ENCODE measurements at places on chromosomes 6 and 20.

- H3K36me3 ChIP-seq: no peaks in the 10 kb centered on the region
- no peak for DNase-seq
- H3K4me3 ChIP-seq: no peak overlapping the region
- H3K27me3 ChIP-seq: no peaks in the 10 kb centered on the region
Measured at GRCh38 chr20:8344106-8344505, 212.0 kb downstream of the PLCB1 start.

DNA sequence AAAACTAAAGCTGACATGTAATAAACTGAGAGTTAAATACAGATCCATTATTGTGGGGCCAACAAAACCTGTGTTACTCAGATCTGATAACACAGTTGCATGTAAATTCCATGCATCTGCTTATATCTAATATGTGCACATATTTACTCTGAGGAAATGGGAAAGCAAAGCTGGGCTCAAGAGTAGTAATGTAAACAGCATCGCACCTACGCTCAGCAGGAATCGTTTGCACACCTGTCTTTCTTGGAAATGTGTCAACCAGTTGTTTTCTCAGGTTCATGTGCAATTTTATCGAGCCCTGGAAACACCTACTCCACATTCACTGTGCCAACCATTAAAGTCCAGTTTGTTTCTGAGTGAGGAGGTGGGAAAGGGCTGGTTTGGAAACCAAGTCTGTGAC lies 80.3 kb upstream of the CNKSR3 start:
- no peaks in the 10 kb centered on the region for H3K27me3 ChIP-seq
- no peaks in the 10 kb centered on the region for H3K4me1 ChIP-seq
- DNase-seq: no peak

- no peak overlapping the region for H3K4me3 ChIP-seq
- H3K27me3 ChIP-seq: peaks cover 43% of the 10 kb centered on the region
- H3K4me1 ChIP-seq: peaks cover 2% of the 10 kb centered on the region
- H3K36me3 ChIP-seq: no peaks in the 10 kb centered on the region
Measured at GRCh38 chr20:57605878-57606277, 14.3 kb downstream of the ZBP1 start.

- no peaks in the 10 kb centered on the region for H3K36me3 ChIP-seq
- DNase-seq: no peak
- no peaks in the 10 kb centered on the region for H3K27me3 ChIP-seq
- H3K4me3 ChIP-seq: no peak overlapping the region
- H3K4me1 ChIP-seq: peaks cover 4% of the 10 kb centered on the region
Measured at GRCh38 chr6:121503589-121503991, 68.1 kb downstream of the GJA1 start.

DNA sequence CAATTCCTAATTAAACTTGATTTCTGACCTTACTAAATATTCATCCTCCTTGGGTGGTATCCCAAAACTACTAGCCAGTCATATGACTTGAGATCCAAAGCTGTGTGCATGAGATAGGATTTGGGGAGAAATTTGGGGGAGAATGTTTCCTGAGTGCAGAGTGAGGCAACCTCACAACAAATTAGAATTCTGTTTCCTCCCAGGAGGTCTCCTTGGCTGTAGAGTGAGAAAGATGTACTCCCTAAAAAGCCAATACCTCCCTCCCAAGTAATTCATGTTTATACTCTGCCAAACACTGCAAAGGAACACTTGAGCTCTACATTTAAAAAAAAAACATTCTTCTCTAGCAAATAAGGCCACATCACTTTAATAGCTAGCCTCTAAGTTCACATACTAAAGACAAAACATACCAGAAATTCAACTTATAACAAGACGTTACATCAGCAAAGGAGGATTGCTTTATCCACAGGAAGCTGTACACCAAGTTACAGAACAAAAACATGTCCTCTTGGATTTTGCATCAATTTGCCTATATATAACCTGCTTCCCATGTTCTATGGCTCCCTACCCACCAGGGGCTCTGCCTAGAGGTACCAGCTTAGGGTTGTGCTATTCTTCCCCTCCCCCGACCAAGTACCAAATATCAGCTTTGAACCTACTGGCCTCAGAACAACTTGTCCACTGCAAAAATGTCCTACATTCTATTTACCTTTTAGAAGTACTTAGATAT lies 15.4 kb upstream of the TMEM30A start:
- peaks cover 3% of the 10 kb centered on the region for H3K4me1 ChIP-seq
- no peak overlapping the region for H3K4me3 ChIP-seq
- no peak overlapping the region for H3K27ac ChIP-seq
- no peaks in the 10 kb centered on the region for H3K27me3 ChIP-seq
- DNase-seq: no peak
- H3K36me3 ChIP-seq: no peaks in the 10 kb centered on the region

- no peaks in the 10 kb centered on the region for H3K27me3 ChIP-seq
- peak; percentile 30 for DNase-seq
- peaks cover 2% of the 10 kb centered on the region for H3K36me3 ChIP-seq
- peak within 1 kb of the TSS; percentile 56 for H3K27ac ChIP-seq
- peaks cover 16% of the 10 kb centered on the region for H3K4me1 ChIP-seq
- H3K4me3 ChIP-seq: peak within 1 kb of the TSS; percentile 91
Measured at GRCh38 chr6:41545703-41546474, at the start of gene FOXP4. FOXP4 (plus strand) TSS chr6:41546381; CDS start chr6:41565761, 19,380 bp downstream.

DNA sequence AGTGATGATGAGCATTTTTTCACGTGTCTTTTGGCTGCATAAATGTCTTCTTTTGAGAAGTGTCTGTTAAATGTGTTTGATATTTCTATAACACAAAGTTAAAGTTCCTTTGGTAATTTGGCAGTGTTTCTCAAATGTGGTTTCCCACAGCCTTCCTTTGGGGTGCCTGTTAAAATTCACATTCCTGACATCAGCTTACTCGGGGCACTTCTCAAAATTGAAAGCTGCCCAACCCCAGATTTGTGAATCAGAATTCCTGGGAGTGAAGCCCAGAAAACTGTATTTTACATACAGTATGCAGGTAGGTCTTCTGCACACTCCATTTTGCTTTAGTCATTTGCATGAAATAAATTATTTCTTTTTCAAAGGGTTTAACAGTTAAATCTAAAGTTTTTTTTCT lies 207.9 kb downstream of the GMPR start:
- no peak for DNase-seq
- H3K27me3 ChIP-seq: no peaks in the 10 kb centered on the region
- H3K4me3 ChIP-seq: no peak overlapping the region
- H3K27ac ChIP-seq: no peak overlapping the region

GRCh38 chr6:149078211-149078782 lies 239.2 kb upstream of the TAB2 start:
- no peak for DNase-seq
- peaks cover 13% of the 10 kb centered on the region for H3K4me1 ChIP-seq
- H3K36me3 ChIP-seq: no peaks in the 10 kb centered on the region
- no peak overlapping the region for H3K4me3 ChIP-seq
- no peak overlapping the region for H3K27ac ChIP-seq

GRCh38 chr20:43721429-43722152 lies 5.2 kb downstream of the GTSF1L start:
- peaks cover 3% of the 10 kb centered on the region for H3K27me3 ChIP-seq
- peaks cover 12% of the 10 kb centered on the region for H3K4me1 ChIP-seq
- H3K36me3 ChIP-seq: no peaks in the 10 kb centered on the region

DNA sequence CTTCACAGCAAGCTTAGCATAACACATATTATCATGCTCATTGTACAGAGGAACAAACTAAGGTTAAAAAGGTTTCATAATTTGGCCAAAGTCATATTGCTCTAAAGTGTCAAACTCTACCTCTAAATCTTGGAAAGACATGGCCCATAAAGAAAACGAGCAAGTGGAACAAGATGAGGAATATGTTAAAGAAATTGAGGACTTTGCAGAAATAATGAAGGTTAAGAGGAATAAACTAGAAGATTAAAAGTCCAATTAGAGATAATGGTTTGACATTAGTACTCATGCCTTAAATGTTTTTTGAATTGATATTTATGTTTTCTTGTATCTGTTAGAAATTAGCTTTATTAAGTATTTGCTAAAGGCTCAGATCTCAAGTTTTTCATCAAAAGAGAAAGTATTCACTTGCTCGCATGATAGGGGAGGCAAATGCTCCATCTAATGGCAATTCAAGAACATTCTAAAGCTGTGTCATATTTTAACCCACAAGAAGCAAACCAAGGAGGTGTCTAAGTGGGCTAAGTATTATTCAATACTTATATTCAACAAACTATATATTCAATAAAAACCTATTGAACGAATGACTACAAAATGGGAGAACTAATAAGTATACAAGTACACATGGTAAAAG lies 192.9 kb upstream of the SPTLC3 start:
- H3K4me3 ChIP-seq: no peak overlapping the region
- H3K4me1 ChIP-seq: no peaks in the 10 kb centered on the region
- no peaks in the 10 kb centered on the region for H3K27me3 ChIP-seq
- H3K27ac ChIP-seq: no peak overlapping the region
- no peaks in the 10 kb centered on the region for H3K36me3 ChIP-seq

DNA sequence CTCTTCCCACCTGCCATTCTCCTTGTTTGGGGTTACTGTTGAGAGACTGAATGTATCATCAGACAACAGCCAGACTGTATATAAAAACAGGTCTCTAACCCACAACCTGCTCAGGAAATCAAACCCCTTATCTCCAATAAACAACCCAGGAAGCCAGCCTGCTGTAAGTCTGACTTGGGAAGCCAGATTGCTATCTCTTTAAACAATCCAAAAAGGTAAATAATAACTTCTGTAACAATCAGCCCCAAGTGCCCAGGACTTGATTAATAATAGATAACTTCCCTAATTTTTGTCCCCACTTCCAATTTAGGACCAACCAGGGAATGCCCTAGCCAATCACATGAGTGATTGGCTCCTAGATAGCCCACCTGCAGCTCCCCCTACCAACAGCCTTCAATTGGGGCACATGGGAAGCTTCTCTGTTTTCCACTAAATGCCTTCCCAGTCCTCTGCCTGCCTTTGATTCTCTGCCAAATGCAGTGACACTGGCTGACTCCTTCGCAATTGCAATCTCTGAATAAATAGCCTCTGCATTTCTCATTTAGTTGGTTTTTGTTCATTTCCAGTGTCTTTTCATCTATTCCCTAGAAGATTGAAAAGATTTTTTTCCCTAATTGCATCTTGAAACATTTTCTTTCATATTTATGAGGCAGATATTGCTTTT lies 117.1 kb upstream of the TAB2 start:
- no peaks in the 10 kb centered on the region for H3K4me1 ChIP-seq
- no peaks in the 10 kb centered on the region for H3K27me3 ChIP-seq
- DNase-seq: no peak
- no peak overlapping the region for H3K4me3 ChIP-seq
- H3K27ac ChIP-seq: no peak overlapping the region

GRCh38 chr20:35690265-35690664 lies 8.9 kb downstream of the NFS1 start:
- H3K27ac ChIP-seq: no peak overlapping the region
- DNase-seq: no peak
- no peaks in the 10 kb centered on the region for H3K27me3 ChIP-seq
- H3K36me3 ChIP-seq: peaks cover 11% of the 10 kb centered on the region
- H3K4me3 ChIP-seq: no peak overlapping the region

DNA sequence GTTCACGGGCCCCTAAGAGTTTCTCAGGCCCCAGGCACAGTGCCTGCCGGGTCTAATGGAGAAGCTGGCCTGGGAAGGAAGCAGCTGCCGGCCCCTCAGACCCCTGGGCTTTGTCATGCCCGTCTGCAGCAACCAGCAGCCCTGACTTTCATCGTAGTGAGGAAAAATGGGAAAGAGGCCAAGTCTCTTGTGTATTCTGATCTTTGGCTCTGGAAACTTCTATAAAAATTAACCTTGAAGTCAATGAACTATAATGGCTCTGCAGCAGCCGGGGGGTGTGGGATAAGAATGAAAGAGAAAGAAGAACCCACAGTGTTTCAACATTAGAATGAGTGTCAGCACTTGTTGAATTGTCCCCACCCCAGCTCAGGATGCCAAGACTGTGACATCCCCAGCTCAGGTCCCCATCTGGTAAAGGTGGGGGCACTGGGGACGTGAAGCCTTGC lies 12.9 kb downstream of the TGM2 start:
- no peaks in the 10 kb centered on the region for H3K4me1 ChIP-seq
- no peak for DNase-seq
- H3K27me3 ChIP-seq: no peaks in the 10 kb centered on the region
- no peak overlapping the region for H3K4me3 ChIP-seq

DNA sequence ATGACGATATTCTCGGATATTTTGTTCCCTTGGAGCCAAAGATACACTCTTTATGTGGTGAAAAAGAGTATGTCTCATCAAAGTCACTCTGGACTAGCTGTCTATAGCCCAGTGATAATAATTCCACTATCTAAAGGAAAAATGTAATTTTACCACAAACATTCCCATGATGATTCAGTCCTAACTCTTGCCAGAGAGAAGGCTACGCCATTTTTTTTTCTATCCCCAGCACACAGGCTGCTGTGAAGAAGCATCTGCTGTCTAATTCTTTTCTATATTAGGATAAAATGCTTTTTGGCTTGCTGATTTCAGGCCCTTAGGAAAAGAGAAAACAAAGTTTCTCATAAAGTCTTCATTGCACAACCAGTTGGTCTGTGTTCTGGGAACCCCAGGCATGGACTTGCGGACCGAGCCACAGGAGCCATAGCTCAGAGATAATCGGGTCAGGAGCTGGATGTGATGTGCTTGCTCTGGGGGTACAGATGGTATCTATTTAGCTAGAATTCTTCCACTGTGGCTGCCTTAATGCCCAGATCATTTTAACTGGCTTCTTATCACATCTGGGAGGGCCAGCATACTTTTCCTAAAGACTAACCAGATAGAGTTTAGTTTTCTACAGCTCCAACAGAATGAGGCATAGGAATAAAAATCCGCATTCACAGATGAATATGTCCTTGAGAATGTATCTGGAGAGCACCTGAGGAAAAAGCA lies 683.7 kb upstream of the ID4 start:
- no peak for DNase-seq
- no peak overlapping the region for H3K4me3 ChIP-seq
- no peaks in the 10 kb centered on the region for H3K27me3 ChIP-seq
- H3K4me1 ChIP-seq: no peaks in the 10 kb centered on the region
- no peaks in the 10 kb centered on the region for H3K36me3 ChIP-seq

DNA sequence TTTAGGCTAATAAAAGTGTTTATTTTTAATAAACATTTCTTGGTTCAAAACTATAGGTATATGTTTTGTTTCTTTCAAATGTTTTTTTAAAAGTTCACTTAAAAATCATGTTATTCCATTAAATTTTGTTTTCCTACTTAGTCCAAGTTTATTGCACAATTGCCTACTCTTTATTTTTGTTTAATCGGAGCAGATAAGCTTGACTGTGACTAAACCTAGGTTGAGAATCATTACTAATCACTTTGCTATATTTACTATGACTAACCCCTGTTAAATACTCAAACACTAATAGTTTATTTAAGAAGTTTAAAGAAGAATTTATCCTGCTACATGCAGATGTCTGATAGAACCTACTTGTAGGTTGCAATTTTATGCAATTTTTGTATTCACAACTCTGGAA lies 18.8 kb downstream of the MAP3K4 start:
- H3K36me3 ChIP-seq: no peaks in the 10 kb centered on the region
- H3K4me3 ChIP-seq: no peak overlapping the region
- peaks cover 5% of the 10 kb centered on the region for H3K4me1 ChIP-seq
- no peak overlapping the region for H3K27ac ChIP-seq
- no peaks in the 10 kb centered on the region for H3K27me3 ChIP-seq
- no peak for DNase-seq

DNA sequence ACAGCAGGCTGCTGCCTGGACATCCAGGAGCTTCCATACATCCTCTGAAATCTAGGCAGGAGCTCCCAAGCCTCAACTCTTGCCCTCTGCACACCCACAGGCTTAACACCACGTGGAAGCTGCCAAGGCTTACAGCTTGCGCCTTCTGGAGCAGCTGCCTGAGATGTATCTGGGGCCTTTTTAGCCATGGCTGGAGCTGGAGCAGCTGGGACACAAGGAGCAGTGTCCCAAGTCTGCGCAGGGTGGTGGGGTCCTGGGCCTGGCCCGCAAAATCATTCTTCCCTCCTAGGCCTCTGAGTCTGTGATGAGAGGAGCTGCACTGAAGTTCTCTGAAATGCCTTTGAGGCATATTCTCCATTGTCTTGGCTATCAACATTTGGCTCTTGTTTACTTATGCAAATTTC lies 255.0 kb downstream of the DLL1 start:
- H3K4me3 ChIP-seq: no peak overlapping the region
- peaks cover 13% of the 10 kb centered on the region for H3K4me1 ChIP-seq
- H3K36me3 ChIP-seq: no peaks in the 10 kb centered on the region
- H3K27me3 ChIP-seq: no peaks in the 10 kb centered on the region
- H3K27ac ChIP-seq: no peak overlapping the region
- no peak for DNase-seq
